Stimulated activated CD4-positive, alpha-beta T cell treated with anti-CD3 and anti-CD28 coated beads, Interleukin-2, amount 100 ng/mL, for 4 hours (primary cell): ENCODE measurements at places on chromosomes 6 and 20.

GRCh38 chr20:38075161-38075998 lies 41.8 kb downstream of the RPRD1B start:
- no peak for DNase-seq

GRCh38 chr6:139439349-139439748 lies 64.9 kb upstream of the CITED2 start:
- DNase-seq, result no peak

- no peak for DNase-seq
Measured at GRCh38 chr6:29232725-29233124, 62.0 kb downstream of the OR2J2 start.

DNA sequence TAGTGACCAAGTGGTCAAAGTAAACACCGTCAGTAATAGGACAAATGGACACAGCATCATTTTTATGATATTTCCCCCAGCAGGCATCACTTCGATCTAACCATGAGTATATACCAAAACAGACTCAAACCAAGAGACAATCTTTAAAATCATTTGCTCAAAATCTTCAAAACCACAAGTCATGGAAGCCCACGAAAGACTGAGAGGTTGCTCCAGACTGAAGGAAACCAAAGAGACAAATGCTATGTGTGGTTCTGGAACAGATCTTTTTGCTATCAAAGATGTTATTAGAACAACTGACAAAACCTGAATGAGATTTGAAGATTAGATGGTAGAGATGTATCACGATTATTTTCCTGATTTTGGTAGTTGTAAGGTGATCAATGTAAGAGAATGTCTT lies 197.7 kb downstream of the TBXT start:
- DNase-seq, result no peak

DNA sequence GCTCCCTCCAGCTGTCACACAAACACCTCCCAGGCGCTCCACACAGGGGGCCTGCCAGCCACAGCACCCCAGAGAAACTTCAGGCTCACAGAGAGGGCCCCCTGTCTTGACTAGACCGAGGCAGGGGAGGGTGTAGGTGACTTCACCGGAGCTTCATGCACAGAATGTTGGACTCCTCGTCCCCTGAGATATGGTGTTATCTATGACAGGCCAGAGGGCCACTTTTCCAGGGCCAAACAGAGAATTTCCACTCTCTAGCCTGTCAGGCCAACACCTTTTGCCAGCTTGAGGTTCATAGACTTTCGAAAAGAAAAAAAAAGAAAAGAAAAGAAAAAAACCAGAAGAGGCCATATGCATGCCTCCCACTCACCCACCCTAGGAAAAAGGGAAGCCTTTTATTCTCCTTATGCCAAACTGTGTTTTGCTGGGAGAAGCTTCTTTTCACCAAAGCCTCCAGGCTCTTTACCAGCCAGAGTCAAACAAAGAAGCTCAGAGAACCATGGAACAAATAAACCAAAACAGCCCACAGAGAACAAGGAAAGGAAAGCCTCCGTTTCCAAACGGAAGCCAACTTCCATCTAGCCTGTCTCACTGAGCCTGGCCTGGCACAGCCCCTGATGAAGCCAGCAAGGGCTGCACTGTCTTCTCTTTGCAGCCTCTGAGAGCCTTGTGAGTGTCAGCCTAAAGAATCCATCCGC lies 313.2 kb upstream of the JARID2 start:
- no peak for DNase-seq

DNA sequence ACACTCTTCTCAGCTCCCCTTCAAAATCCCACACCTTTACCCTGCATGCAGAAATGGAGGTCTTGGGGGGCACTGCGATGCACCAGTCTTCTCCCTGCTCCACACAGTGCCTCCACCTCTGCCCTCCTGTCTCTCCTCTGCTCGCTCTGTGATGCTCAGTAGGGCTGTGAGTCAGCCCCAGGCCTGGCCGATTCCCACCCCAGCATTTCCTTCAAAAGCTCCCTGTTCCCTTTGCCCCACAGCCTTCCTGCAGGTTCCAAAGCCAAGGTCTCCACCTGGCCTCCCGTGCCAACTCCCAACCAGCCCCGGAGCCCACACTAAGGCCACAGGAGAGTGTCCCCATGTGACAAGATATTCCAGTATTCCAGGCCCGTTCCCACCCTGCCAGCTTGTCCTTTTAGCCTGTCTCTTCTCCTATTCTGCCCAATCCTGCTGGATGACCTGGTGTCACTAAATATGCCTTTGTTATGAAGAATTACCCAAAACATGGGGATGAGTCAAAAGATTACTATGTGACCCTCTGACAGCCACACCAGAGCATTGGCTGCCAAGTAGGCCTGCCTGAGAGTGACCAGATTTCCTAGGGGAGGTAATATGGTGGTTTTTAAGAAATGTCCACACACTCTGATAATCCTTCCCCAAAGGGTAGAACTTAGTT lies 118.9 kb upstream of the NXT1 start:
- no peak for DNase-seq

DNA sequence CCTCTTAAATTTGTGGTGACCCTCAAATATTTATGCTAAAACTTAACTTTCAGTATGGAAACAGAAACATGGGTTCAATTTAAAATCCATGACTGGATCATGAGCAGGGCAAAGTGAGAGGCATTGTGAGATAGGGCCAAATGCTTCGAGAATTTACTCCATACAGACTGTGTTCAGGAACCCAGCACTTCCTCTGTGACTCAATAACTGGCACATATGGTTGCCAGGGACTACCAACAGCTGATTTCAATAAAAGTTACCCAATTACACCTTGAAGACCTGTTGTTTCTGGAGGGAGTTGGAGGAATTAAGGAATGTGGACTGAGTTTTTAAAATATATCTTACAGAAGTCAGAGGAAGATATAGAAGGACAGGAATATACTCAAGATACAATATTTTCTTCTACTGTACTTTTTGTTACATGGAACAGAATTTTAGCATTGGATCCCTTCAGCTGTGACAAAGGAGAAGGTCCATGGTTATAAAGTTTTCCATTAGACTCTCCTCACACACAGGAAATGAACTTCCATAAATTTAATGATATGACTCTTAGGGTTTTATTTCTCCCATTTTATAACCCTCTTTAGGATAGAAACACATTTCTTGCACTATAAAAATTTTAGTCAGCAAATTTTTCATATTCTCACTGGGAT lies 258.5 kb downstream of the KHDC1L start:
- DNase-seq, result no peak

- no peak for DNase-seq
Measured at GRCh38 chr6:160118620-160119229, 2.9 kb upstream of the SLC22A1 start.

- no peak for DNase-seq
Measured at GRCh38 chr20:44448753-44449546, 26.7 kb upstream of the TTPAL start.

DNA sequence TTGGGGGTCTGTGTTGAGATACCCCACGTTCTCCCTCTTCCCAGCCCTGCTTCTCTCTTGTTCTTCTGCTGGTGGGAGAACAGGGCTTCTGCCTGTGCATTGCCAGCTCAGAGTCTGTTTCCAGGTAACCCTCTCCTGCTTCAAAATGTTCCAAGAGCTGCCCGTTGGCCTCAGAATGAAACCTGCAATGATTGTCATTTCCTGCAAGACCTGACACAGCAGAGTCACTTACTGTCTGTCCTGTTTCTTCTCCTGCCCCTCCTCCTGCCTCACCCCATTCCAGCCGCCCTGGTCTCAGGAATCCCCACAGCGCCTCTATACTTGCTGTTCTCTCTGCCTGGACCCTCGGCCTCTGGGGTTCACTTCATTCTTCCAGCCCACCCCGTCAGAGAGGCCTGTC lies 81.4 kb upstream of the ARID1B start:
- DNase-seq, result no peak

GRCh38 chr6:152054441-152054840 lies 247.0 kb downstream of the ESR1 start:
- no peak for DNase-seq

- no peak for DNase-seq
Measured at GRCh38 chr6:167828325-167828956, 1.7 kb downstream of the AFDN start.

DNA sequence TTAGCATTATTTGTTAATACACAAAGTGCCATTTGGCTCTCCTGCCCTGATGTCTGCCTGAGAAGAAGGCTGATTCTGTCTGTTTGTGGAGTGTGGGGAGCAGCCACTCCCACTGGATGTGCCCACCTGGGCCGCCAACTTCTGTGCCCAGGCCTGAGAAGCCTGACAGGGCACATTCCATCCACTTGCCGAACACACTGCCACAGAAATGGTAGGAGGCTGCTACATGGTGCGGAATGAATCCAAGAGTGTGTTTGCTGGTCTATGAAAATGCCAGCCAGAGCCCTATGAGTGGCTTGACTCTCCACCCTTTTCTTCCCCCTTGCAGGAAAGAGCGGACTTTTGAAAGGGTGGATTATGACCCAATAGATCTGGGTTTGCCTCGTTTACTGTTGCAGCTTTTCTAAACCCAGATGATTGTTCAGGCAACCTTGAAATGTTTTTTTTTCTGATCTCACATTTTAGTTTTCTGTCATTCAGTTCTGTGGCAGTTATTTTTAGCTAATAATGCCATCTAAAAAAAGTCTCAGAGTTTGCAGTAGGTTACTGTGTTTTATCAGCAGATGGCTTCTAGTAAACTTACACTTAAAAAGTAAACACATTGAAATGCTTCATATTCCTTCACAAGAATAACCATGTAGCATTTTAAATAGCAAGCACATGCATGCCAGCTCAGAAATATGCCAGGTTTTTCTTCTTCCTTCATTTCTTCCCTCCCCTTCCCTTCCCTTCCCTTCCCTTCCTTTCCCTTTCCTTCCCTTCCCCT lies 196.5 kb downstream of the SLC35F1 start:
- DNase-seq, result no peak

DNA sequence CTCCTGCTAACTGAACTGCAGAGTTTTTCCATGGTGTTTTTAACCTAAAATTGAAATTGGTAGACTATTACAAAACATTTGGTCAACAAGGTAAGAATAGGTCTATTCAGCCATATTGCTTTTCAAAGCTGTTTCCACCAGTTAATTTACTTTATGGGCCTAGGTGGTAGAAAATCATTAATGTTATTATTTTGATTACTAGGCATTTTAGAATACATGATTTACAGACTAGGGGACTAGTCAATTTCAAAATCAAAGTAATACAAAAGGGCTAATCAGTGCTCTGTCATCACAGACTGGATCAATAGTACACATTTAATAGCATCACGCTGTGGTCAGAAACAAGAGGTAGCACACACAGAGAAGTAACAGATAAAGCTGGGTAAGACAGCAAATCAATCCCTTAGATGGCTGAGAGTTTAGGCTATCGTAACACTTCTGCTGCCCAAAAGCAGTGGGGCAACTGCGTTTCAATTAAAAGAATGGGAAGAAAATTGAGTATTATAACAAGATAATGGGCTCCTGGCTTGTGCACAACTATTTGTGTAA lies 114.4 kb downstream of the NRSN1 start:
- DNase-seq, result no peak

GRCh38 chr6:24225838-24226237 lies 99.8 kb downstream of the NRSN1 start:
- no peak for DNase-seq

GRCh38 chr6:48881551-48881950 lies 581.5 kb downstream of the MMUT start:
- no peak for DNase-seq

GRCh38 chr6:148367411-148368024 lies 24.9 kb downstream of the SASH1 start:
- no peak for DNase-seq

GRCh38 chr6:89866024-89866678 lies 28.1 kb upstream of the GJA10 start:
- no peak for DNase-seq

DNA sequence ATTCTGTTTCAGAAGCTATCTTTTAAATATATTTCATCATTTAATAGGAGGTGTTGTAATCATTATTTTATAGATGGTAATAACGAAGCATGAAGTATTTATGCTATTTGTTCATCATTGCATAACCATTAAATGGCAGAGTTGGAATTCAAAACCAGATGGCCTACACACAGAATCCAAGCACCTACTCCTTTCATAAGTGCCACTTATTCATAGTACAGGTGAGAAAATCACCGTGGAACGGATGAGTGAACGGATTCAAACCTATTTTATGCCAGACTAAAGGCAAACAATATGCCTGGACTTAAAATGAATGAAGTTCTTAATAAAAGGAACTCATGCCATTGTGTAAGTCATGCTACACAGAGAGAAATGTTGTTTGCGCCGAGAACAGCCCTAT lies 397.9 kb upstream of the ADGRB3 start:
- DNase-seq, result no peak

DNA sequence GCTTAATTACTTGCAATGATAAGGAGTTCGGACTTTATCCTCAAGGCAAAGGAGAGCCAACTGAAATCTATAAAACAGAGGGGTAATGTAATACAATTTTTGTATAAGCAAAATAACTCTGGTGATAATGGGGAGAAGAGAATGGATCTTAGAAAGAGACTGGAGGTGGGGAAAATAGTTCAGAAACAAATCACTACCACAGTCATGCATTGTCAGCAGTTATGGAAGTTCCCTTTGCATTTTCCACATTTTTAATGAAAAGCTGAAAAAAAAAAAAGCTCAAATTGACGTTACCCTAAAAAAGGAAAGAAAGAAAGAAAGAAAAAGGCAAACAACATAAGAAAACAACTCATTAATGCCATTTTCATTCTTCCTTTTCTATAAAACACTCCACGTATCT lies 337.6 kb upstream of the HSF2 start:
- DNase-seq, result no peak

- no peak for DNase-seq
Measured at GRCh38 chr6:14593286-14593685, 475.7 kb downstream of the CD83 start.

DNA sequence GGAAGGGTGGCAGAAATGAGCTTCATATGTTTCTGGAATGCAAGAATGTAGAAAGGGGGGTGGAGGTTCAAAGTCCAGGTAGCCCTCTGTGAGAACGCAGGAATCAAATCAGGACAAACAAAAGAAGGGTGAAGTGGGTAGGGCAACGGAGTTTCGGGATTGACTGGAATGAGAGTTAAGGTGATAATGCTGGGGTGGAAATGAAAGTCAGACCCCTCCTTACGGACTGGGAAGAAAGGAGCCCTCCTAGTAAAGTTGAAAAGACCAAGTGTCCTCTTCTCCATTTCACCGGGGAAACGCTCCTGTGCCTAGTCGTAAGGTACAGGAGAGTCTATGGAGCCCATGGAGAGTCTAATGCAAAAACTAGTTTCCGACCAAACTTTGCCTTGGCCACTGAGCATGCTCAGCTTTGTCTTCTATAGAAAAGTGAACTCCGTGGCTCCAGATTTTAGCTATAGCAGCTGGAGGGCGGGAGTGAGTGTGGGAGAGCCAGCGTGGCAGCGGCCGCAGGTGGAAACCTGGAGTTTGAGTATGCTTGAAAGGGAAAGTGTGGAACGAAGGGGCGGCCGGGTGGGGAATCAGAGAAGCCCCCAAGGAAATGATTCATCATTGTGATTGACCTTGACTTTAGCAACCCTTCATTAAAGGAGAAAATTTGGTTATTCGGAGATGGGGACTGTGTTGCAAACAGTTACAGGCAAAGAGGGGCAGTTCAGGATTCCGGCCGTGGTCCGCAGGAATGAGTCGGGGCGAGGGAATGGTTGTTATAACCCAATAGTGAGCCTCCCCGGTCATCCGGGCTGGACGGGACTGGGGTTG lies 1.3 kb upstream of the LRRC1 start:
- no peak for DNase-seq
